ENCODE measurements at places on chromosomes 2 and 18. TPM values are rescaled to one million over a fixed set of nuclear protein-coding genes. Genes with fewer than 3 reads are reported as not detected.

DNA sequence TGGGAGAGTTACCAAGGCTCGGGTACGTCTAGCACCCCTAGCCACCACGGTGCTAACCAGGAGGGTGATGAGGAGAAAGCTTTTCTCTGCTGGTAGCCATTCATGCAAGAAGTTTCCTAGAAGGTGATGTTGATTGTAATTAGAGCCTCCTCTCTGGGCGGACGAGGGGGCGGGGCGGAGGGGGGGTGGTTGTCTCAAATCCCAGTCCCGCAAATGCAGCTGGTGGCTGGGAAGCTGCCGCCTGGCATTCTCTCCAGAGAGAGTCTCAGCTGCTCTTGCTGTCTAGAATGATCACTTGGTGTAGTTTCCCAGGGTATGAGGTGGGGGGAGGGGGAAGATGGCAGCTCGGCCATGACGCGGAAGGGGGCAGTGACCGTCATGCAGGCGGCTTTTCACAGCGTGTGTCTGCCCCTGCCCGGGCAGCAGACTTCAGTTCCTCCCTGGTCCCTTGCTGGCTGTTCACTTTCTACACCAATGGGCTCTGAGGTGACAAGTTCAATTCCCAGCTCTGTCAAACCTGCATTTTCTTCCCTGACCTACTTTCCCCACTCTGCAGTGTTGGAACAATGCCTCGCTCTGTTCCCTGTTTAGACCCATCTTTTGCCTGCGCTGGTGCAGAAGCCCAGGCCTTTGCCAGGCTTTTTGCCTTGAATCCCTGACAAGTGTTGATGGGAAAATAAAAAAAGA, 61.5 kb upstream of the KLF7 start:
- no peak for DNase-seq

GRCh38 chr2:237496428-237496827, 9.4 kb downstream of the MLPH start:
- no peak for DNase-seq

GRCh38 chr2:96924775-96925747, 55.2 kb upstream of the SEMA4C start:
- DNase-seq = no peak

- DNase-seq = no peak
Observed at GRCh38 chr18:46814399-46814798, 57.5 kb upstream of the ST8SIA5 start.

- no peak for DNase-seq
Observed at GRCh38 chr2:225319872-225320271, 79.6 kb upstream of the NYAP2 start.

- DNase-seq = no peak
Observed at GRCh38 chr2:59786684-59787083, 766.8 kb downstream of the BCL11A start.

Gene TPO
- not detected for polyA plus RNA-seq

Gene UGT1A3
- not detected for polyA plus RNA-seq

Gene B3GNT7
- 0.06 TPM for polyA plus RNA-seq

Data from AG04450 (cell line).